B cell (primary cell): ENCODE measurements at places on chromosomes 16 and 17.
A peak's percentile ranks its signal among the peaks of the same experiment; 100 is the strongest.

GRCh38 chr17:82273327-82274133 is at the start of gene CSNK1D:
Gene CSNK1D (minus strand): TSS chr17:82273700. CDS start chr17:82273381, 319 bp downstream.
- DNase-seq = peak; percentile 97

DNA sequence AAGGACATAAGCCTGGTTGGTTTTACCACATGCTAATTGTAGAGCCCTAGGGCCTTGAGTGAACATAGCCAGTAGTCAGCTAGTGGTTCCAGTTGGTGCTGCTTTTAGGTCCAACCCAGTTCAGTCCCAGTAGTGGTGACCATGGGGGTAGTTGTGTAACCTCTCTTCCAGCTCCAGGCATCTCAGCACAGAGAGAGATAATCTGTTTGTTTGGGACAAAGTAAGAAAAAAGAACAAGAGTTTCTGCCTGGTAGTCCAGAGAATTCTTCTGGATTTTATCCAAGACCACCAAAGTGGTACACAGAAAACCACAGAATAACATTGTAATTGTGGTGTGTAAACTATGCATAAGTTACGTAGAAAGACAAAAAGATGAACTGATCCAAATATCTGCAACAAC is 5.2 kb upstream of the CCL13 start:
- no peak for DNase-seq

DNA sequence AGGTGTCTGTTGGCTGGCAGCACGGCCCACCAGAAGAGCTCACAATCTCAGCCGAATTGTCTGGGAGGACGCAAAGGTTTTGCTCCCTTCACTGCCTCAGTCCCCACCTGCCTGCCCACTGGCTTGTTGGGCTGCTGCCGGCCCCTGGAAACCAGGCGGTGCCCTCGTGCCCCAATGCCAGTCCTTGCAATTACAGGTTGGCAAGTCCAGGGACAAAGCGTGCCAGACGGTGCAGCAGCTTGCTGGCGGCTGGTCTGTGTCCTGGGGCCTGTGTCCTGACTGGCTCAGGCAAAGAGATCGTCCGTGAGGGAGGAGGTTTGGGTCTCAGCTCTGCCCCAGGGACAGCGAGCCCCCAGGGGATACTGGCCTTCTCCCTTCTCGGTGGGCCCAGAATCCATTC is 24.6 kb upstream of the SPNS2 start:
- DNase-seq = no peak

DNA sequence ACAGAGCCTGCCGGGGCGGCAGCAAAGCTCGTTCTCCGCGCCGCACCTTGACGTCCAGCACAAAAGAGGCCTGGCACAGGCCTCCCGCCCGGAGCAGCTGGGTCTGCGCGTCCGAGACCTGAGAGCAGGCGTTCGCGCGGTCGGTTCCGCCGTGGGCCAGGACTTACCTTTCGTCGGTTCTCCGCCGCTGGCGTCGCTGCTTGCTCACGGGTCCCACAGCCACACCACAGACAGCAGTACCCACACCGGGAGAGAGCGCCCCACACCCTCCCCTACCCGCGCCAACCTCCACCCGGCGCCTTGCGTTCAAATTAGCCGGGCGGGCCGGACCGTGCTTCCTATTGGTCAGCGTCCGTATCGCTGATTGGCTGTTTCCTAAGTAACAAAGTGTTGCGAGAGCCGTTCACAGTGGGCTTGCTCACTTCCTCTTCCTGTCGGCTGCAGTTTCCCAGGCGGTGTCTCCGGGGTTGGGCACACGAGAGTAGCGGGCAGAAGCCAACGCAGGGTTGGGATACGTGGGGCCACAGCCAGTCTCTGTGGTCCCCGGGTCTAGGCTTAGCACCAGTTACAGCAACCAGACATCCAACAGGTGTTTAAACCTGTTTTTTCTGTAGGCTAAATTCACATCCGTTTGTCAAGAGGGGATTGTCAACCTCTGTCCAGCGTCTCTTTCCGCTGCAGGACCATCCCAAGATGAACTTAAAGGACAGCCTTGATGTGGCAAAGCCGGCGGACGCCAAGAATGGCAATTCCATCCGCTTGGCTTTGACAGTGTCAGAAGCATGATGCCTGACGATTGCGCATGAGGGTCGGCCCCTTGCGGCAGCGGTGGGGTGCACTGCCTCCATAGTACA is at the start of gene KIF18B:
Gene KIF18B (minus strand): TSS at position 313 of the 854 bp plus-strand sequence. CDS start 11,429 bp downstream, outside the sequence.
- peak; percentile 91 for DNase-seq

GRCh38 chr17:62674841-62675240 is 47.4 kb downstream of the MRC2 start:
- DNase-seq = no peak

DNA sequence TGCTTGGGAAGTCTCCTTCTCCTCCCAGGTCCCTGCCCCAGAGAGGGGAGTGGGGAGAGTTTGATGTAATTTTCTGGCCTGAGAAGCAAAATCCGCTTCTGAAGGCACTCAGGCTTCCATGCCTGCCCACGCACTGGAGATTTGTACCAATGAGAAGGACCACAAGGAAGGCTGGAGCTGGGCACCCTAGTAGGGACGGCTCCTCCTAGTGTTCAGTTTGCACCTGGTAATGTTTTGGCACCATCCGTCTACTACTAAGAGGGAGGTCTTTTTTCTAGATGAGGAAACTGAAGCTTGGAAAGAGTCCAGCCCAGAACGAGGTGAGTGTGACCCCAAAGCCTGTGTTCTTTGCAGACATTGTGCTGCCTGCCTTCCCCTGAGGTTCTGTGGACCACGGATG is 83.6 kb upstream of the NLRP1 start:
- no peak for DNase-seq

GRCh38 chr17:77353684-77354419 is 213.1 kb downstream of the SEC14L1 start:
- DNase-seq = no peak

GRCh38 chr17:49964769-49965523 is 4.0 kb upstream of the DLX4 start:
- DNase-seq = peak; percentile 61

DNA sequence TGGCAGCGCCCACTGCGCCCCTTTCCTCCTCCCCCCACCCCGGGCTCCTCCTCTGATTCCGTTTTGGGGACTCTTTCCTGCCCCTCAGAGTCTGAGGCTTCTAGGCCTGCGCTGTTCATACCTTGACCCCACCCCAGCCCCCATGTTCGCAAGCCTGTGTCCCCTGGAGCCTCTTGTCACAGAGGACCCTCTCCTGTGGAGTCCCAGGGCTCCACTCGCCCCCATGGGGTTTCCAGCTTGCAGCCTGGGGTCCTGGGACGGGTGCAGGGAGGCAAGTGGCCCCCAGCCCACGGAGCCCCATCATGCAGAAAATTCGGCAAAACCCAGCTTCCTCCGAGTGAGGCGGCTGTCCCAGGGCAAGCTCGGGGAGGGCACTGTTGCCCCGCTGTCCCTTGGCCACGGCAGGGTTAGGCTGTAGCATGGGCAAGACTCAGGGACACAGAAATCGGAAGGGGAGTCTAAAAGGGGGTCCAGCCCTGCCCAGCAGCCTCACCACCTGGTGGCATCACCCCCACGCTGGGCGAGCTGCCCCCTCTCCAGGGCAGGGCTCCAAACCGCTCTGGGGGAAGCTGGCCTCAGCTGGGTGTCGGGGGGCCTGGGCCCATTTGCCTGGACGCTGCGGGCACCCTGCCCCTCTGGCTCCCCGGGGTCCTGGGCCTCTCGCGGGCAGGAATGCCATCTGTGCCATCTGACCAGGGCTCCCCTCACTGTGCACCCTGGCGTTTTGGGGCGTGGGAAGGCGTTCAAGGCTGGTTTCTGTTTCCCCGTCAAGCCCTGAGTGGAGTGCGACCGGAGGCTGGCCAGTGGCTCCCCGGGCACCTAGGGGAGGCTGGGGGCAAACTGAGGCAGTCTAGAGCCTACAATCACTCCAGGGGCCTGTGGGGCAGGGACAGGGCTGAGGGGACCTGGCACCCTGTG is 11.5 kb upstream of the BAHCC1 start:
- no peak for DNase-seq

DNA sequence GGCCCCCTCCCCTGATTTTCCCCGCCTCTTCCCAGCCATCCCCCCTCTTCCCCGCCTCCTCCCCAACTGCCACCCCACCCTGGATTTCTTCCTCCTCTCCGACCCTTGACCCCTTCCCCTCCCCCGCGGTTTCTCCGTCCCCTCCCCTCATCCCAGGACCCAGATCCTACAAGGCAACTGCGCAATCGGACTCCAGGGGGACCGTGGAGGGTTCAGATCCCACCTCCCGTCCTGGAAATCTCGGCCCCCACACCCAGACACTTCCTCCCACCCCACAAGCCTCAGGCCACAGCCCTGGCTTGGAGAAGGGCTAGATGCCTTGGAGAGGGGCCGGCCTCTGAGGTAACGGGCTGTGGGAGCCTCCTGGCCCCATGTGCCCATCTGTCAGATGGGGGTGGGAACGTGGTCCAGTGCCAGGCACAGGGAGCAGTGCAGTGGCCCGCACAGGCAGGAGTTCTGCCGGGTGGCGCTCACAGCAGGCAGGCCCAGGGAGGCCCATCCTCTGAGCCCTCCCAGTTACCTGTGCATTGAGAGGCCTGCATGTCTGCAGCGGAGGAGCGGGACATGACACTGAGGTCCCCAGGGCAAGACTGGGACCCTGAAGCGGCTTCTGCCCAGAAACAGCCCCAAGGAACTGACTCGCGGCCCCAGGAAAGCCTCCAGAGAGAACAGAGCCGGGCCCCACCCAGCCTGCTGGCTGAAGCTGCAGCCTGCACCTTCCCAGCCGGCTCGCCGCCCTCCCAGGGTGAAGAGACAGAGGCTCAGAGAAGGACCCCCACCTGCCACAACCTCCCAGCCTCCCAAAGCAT is 16.7 kb downstream of the ZNF423 start:
- no peak for DNase-seq

DNA sequence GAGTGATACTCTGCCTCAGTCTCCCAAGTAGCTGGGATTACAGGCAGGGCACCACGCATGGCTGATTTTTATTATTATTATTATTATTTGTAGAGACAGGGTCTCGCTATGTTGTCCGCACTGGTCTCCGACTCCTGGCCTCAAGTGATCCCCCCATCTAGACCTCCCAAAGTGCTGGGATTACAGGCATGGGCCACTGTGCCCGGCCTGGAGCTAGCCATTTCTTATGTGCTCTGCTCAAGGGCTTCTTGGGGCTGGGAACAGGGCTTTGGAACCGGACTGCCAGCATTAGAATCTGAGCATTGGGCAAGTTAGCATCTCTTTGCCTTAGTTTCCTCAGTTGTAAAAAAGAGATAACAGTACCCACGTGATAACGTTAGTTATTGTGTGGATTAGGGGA is 111.3 kb downstream of the C16orf78 start:
- DNase-seq = no peak

GRCh38 chr17:58289869-58290268 is 9.1 kb upstream of the MPO start:
- DNase-seq = no peak

DNA sequence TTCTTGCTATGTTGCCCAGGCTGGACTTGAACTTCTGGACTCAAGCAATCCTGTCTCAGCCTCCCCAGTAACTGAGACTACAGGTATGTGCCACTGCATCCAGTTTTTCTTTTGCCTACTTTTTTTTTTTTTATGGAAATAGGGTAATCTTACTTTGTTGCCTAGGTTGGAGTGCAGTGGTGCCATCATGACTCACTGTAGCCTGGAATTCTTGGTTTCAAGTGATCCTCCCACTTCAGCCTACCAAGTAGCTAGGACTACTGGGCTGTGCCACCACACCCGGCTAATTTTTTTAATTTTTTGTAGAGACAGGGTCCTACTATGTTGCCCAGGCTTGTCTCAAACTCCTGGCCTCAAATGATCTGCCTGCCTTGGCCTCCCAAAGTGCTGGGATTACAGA is 10.0 kb downstream of the LRRC36 start:
- no peak for DNase-seq

DNA sequence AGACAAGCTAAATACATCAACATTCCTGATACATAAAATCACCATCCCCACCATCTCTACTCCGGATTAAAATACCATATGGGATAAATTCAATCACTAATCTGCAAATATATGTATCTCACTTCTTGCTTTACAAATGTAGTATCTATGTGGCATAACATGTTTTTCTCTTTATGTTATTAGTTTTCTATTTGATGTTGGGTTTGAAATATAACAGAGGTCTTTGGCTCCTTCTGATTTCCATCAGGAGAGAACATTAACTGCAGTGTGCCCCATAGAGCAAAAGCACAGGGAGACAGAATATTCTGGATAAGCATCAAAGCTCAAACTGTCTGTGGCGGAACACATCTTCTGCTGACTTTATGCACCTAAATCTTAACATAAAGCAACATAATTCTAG is 547.2 kb upstream of the CDH8 start:
- DNase-seq = no peak

DNA sequence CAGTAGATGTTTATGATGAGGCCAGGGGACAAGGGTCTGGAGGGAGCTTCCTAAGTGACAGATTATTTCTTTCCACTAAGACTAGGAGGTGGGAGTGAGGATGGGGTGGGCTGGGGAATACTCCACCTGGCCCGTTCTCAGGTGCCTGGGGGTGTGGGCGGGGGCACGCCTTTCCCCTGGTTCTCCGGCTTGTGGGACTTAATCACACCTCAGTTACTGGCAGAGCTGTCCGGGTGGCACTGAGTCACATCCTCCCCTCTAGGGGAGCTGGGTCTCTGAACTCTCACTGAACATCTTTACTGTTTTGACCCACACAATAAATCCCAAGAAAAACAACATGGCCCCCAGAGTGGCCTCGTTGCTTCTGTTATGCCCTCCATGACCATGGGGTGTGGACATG is 332.8 kb downstream of the MAF start:
- DNase-seq = no peak

DNA sequence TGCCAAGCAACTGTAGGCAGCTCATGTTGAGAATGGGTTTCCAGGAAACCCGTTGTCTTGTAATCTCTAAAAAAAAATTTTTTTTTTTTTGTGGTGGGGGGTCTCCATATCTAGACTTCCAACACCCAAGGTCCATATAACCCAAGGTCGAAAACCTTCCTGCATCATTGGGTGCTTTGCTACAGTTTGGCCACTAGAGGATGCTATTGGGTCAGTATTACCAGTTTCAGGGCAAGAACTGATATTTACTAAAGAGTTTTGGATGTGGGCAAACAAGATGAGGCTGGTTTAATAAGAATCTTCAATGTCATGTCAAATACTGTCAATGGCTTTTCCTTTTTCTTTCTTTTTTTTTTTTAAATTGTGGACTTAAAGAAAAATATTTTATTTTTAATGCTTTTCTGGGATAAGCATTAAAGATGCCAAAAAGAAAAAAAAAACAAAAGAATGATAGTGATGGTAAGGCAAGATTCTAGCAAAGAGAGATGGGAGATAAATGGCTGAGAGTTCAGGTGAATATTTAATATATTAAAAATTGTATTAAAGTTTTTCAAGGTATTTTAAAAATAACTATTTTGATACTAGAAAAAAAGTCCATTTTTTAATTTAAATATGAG is 62.2 kb downstream of the DHRS7C start:
- DNase-seq = peak; percentile 30

- DNase-seq = no peak
Measured at GRCh38 chr16:28937222-28937876, 5.6 kb downstream of the CD19 start.
